ENCODE measurements at places on chromosomes 3 and 15.

GRCh38 chr3:46542801-46543201 is 23.3 kb downstream of the LRRC2 start:
- no peak for DNase-seq

DNA sequence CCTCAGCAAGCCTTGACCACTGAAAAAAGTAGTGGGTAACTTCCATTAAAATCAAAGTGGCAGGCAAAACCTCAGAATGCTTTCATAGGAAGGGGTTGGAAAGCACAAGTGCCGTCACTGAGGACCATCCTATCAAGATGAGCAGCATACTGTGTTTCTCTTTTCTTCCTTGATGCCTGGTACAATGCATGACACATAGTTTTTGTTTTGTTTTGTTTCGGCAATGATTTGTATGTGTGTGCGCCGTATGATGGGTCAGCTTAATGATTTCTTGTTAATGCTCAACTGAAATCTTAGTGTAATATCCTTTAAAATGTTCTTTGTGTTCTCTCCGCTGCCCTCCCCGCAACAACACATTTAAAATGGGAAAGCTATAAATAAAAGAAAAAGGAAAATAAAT is 476.4 kb upstream of the KCNMB2 start:
- no peak for DNase-seq

DNA sequence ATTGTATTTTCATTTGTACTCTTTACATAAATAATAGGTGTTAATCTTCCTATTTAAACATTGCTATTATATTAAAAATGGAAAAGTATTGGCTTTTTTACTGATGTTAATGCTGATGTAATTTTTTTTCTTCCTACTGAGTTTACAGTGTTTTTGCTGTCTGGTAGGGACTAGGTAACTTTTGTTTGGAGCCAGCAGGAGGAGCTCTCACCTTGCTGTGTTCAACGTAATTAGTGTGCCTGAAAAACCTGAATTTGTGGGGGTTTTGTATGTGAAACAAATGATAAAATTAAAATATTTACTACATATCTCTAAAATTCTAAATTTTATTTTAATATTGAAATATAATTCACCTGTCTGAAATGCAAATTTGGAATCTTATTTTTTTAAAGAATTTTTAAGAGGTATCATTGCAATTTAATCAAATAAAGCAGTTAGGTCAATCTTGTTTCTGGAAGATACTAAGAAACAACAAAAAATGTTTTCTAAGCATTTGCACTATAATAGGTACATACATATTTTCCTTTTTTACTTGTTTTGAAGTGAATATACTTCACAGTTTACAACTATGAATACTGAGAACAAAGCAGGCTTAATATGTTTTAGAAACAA is 48.8 kb downstream of the EPHA6 start:
- no peak for DNase-seq

GRCh38 chr3:142363936-142364467 is 83.8 kb downstream of the XRN1 start:
- DNase-seq: no peak

- no peak for DNase-seq
Measured at GRCh38 chr15:81155375-81156218, 21.5 kb downstream of the CFAP161 start.

DNA sequence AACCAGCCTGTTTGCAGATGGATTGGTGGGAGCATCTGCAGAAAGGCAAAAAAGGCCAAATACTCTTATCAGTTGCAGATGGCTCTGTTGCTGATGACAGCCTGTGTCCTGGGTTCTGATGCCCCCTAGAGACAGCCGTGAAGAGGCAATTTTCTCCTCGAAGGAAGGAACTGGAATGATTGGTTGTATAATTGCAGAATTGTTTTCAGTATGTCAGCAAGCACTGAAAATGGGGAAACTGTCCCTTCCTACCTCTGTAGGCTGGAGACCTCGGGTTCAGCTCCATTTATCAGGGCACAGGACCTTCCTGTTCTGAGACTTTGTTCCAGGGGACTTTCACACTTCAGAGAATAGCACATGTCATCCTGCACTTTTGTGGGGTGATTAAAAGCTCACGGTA is 103.0 kb downstream of the PGPEP1L start:
- DNase-seq: no peak
